ENCODE measurements at places on chromosomes 7 and 10.
A peak's percentile ranks its signal among the peaks of the same experiment; 100 is the strongest.

- no peak for DNase-seq
Observed at GRCh38 chr10:9334270-9334669, 1279.8 kb downstream of the GATA3 start.

DNA sequence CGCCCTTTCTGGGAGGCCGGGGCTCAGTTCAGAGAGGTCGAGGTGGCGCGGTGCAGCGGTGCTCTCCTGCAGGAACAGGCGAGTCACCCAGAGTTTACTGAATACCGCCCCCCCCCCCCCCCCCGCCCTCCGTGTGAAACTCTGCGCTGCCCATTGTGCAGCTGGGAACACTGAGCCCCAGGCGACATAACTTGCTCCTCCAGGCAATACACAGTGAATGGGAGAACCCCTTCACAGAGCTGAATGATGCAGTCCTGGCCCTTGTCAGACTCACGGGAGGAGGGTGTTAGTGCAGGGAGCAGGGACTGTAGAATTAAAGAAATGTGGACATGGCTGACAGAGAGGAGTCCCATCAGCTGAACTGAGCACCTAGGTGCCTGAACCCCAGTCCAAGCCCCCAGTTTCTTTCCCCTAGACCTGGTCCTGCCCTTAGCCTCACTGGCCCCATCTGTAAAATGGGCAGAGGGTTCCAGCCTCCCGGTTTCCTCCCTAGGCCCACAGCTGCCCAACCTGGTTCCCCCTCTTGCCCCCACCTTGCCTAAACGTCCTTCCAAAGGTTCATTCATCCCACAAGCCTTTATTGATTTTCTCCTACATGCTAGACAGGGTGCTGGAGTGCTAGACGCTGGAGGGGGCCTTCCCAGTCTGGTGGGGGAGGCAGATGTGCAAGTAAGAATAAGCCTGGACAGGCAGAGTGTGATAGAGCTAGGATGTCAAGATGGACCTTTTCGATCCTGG lies 869 bp upstream of the LOXL4 start:
- DNase-seq: no peak

GRCh38 chr10:71234004-71234894 lies 21.9 kb downstream of the UNC5B start:
- no peak for DNase-seq

- DNase-seq: no peak
Observed at GRCh38 chr7:108112683-108113082, 17.5 kb downstream of the LAMB4 start.

- peak; percentile 80 for DNase-seq
Observed at GRCh38 chr7:129494041-129494440, 8.3 kb upstream of the SMKR1 start.

- peak; percentile 86 for DNase-seq
Observed at GRCh38 chr7:36303202-36304098, 86.2 kb upstream of the ANLN start.

DNA sequence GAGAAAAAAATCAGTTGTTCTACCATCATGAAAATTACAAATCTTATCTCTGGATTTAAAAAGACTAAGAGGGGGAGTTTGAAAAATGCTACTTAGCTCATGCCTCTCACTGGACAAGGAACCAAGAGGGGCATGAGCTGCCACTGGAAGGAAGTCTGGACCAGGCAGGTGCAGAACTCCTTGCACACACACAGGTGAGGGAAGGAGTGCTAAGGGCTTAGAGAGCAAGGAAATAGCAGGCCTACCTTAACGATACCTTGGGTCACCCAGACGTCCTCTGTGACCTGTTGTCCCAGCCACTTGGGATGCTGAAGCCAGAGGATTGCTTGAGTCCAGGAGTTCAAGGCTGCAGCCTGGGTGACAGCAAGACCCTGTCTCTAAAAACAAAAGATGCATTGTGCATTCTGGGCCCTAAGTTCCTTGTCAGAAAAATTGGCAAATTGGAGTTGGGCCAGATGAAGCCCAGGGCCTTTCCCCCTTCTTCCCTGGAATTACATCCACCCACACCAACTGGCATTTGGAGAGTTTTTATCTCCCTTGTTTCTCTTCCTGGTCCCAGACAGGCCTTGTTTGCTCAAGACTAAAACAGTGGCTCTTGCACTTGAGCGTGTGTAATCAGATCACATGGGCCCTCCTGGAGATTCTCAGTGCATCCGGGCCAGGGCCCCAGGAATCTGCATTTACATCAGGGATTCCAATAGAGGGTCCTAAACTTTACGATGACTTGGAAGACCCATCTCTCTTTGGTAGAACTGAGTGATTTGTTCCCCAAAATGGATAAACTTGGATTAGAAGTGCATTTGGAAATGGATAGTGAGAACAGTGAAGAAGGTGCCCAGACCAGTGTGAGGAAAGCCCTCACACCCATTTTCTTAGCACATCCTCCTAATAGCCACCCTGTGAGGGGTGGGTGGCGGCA lies 3.0 kb downstream of the DDIT4 start:
- DNase-seq: peak; percentile 90

DNA sequence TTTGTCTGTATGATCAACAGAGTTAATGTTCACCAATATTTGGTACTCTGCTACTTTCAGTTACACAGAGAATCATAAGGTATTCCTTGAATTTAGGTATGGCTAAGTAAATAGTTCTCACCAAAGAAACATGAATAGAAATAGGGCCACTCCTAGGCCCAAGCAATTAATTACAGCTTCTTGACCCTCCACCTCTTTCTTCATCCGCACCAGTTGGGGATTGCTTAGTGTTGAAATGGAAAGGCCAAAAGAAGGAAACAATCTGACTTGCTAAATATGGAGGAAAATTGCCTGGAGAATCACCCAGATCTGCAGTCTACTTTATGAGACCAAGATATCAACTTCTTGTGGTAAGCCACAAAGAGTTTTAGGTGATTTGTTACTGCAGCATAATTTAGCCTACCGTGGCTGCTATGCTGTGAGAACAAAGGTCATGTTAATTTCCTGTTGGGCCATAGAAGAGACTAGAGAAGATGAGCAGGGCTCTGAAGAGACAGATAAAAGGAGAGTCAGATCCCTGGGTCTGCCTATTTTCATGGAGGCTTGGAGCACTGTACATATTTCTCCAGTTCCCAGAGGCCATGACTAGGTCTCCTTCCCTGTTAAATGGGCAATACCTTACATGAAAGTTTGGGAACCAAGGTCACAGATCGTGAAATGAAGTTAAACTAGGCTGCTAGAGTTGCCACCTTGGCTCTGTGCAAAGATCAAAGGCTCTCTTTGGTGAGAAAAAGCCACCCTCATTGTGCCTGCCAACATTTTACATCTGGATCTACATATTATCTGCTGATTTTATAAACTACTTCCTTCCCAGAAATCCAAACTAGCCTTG lies 93.3 kb upstream of the GDF10 start:
- DNase-seq: no peak

- DNase-seq: no peak
Observed at GRCh38 chr7:84908196-84908793, 278.6 kb downstream of the SEMA3D start.

DNA sequence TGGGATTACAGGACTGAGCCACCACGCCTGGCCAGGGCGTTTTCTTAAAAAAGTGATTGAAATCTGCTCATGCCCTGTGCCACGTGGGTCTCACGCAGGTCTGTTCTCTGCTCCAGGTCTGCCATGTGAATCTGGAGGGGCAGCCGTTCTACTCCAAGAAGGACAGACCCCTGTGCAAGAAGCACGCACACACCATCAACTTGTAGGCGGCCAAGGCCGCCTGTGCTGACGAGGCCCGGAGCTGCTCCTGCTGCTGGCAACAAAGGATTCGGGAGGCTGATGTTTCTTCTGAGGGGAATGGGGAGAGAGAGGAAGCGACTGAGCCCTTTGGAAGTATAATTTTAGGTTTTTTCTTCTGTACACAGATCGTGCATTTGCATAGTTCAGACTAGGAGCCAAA lies 23.6 kb upstream of the BMPR1A start:
- DNase-seq: no peak

All from mammary epithelial cell (primary cell).